ENCODE measurements at places on chromosomes 11 and 22. TPM values are rescaled to one million over a fixed set of nuclear protein-coding genes. Genes with fewer than 3 reads are reported as not detected.

Gene IL18BP
- total RNA-seq = 29.9 TPM

GRCh38 chr11:56782167-56782847 is 33.8 kb upstream of the OR9G4 start:
- no peak overlapping the region for H3K27ac ChIP-seq
- no peaks in the 10 kb centered on the region for H3K36me3 ChIP-seq
- no peak for DNase-seq
- H3K27me3 ChIP-seq = no peaks in the 10 kb centered on the region
- no peak overlapping the region for H3K4me3 ChIP-seq

DNA sequence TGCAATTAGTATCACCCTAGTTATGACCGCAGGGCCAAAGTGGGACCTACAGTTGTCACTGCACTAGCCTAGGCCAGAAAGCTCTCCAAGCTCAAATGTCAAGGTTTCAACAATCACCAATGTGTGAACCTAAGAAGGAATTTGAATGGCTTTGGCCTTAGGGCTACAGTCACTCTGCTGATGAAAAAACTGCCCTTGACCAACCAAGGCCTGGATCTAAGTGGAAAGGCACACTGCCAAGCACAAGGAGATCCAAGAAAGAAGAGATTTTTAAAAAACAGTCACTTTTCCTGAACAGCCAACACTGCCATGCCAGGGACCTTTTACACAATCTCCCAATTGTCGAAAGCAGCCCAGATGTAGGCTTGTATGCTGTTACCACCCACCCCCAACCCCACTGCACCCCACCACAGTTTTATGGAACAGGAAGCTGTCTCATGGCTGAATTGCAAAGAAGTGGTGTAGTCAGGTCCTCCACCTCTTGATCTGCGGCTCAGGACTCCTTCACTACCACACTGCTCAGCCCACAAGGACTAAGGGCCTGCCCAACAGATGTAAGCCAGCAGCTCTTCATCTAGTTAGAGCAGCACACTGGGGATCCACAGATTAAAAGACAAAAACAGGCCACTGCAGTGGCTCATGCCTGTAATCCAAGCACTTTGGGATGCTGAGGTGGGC is 32.9 kb downstream of the SMCO4 start:
- no peaks in the 10 kb centered on the region for H3K36me3 ChIP-seq
- no peaks in the 10 kb centered on the region for H3K27me3 ChIP-seq
- H3K4me3 ChIP-seq = no peak overlapping the region
- no peak for DNase-seq

- no peak overlapping the region for H3K4me3 ChIP-seq
- no peak for DNase-seq
- no peak overlapping the region for H3K27ac ChIP-seq
- peaks cover 31% of the 10 kb centered on the region for H3K4me1 ChIP-seq
These were observed 5.2 kb downstream of the C1QTNF6 start for GRCh38 chr22:37182949-37183245.
